ENCODE measurements at places on chromosomes 11 and 22.

DNA sequence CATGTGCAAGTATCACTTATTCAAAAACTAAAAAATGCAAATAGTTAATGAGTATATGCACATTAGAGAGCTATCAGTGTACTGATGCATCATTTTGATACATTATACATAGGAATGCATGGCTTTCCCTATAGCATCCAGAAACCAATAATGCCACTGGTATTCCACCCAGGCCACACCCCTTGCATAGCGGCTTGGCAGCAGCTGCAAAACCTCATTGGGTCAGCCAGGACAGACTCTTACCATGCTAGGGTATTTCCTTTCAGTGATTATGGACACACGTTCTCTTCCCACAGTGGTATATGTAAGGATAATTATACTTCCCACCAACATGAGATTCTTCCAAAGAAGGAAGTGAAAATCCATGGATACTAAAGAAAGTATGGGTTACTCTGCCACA lies 145.9 kb upstream of the PITPNB start:
- no peak for DNase-seq

DNA sequence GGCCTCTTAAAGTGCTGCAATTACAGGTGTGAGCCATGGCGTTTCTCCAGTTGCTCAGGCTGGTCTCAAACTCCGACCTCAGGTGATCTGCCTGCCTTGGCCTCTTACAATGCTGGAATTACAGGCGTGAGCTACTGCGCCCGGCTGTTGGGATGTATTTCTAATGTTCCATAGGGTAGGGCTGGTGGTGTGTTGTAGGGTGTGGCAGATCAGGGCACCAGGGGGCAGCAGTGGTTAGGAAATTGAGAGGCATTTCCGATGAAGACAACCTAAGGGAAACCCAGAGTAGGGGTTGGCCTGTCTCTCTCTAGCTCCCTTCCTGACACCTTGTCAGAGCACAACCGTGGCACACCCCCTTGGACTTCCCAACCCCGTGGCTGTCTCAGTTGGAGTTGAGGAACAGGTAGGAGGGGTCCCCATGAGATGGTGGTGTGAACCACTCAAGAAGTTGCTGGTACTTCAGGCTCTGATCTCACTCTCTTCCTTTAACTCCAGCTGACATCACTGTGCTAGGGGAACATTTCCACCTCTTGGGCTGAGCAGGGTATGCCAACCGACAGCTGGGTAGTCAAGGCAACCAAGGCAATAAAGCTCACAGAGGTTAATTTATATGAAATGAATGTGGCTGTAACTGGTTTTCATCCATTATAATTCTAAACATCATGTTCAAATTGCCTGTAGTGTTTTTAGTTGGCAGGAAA lies 33.0 kb downstream of the YWHAH start:
- peak; percentile 70 for DNase-seq

DNA sequence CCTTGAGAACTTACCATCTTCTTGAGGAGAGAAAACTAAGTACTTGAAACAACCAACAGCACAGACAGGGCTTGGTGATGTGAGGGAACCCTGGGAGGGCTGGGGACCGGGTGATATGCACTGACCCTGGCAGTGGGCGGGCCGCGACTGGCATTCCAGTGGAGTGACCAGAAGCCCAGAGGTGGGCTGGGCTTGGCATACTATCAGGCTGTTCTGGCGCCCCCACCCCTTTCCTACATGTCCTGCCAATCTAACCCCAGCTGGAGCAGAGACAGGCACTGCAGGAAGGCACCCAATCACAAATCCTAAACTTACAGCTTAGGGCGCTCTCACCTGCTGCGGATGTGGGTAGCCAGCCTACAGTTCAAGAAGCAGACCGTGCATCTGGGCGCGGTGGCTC lies 54.0 kb upstream of the GCAT start:
- DNase-seq, result no peak

DNA sequence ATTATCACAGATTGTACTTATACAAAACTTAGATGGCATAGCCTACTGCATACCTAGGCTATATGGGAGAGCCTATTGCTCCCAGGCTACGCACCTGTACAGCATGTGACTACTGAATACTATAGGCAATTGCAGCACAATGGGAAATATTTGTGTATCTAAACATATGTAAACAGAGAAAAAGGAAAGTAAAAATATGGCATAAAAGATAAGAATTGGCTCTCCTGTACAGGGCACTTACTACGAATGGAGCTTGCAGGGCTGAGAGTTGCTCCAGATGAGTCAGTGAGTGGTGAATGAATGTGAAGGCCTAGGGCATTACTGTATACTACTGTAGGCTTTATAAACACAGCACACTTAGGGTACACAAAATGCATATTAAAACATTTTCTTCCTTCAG lies 13.2 kb downstream of the APOL6 start:
- no peak for DNase-seq

- DNase-seq, result no peak
Measured at GRCh38 chr11:126515501-126515900, 160.0 kb downstream of the ST3GAL4 start.

GRCh38 chr11:103537904-103538502 lies 428.8 kb downstream of the DYNC2H1 start:
- DNase-seq, result no peak

GRCh38 chr11:17770917-17771316 lies 36.3 kb downstream of the KCNC1 start:
- no peak for DNase-seq

- no peak for DNase-seq
Measured at GRCh38 chr11:95335989-95336388, 105.0 kb upstream of the SESN3 start.

- no peak for DNase-seq
Measured at GRCh38 chr11:66849501-66850234, 6.4 kb downstream of the RCE1 start.

DNA sequence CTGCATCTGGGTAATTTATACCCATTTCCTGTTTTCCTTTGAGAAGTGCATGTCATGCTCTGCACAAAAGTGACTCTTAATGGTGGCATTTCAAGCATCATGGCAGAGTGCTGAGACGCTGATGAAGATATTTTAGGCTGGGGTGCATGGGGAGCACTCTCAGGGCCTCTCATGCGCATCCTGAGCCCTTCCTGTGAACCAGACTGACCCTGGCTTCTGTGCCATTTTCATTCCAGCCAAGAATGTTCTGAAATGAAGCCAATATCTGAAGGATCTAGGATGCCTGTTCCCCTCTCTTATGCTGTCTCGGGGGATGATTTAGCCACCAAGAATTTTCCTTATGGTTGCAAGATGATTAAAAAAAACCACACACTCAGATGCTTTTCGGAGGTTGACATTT lies 61.5 kb downstream of the MIAT start:
- DNase-seq, result no peak

DNA sequence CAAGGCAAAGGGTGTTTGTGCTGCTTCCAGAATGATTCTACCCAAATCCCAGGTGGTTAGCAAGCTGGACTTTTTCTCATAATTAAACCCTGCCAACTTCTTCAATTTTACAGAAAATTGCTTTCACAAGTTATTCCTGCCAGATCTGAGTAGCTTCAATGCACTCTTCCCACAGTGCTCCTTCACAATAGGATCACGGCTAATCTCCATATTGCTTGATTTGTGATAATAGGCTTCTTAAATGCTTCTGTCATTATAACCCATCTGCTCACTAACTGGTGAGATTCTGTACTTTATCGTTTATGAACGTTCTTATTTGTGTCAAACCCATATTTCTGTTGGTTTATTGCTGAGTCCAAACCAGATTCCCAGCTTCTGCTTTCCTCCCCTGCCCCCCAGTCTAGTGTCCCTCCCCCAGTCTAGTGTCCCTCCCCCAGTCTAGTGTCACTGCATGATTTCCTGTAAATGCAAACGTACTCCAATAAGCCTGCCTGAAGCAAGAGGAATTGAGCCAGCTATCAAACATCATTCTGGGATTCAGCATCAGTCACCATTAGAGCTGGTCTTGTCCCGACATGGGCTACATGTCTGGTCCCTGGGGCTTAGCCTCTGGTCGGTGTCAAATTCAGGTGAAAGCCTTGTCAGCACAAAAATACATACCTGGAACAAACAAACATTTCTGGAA lies 14.0 kb downstream of the MMP3 start:
- DNase-seq, result no peak

All from activated CD8-positive, alpha-beta memory T cell treated with anti-CD3 and anti-CD28 coated beads for 48 hours (primary cell).